NCI-H187 treated with DMSO at 0.1 percent for 48 hours (cell line): ENCODE measurements at places on chromosomes 1 and 21.

DNA sequence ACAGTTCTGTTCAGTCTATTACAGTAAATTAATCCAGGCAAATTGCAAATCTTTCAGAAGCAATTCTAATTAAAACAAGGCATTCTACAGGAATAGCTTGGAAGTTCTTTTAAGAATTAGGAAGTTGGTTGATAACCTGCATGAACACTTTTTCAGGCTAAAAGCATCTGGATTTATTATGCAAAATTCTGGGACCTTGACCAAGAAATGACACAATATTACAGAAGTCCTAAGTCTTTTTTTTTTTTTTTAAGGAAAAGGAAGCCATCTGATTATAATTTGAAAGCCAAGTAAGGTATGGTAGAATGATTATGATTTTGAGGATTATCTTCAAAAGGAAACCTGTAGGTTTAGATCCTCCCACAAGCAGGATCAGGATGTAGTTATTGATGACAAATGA lies 74.7 kb upstream of the KCNK2 start:
- DNase-seq, result no peak

DNA sequence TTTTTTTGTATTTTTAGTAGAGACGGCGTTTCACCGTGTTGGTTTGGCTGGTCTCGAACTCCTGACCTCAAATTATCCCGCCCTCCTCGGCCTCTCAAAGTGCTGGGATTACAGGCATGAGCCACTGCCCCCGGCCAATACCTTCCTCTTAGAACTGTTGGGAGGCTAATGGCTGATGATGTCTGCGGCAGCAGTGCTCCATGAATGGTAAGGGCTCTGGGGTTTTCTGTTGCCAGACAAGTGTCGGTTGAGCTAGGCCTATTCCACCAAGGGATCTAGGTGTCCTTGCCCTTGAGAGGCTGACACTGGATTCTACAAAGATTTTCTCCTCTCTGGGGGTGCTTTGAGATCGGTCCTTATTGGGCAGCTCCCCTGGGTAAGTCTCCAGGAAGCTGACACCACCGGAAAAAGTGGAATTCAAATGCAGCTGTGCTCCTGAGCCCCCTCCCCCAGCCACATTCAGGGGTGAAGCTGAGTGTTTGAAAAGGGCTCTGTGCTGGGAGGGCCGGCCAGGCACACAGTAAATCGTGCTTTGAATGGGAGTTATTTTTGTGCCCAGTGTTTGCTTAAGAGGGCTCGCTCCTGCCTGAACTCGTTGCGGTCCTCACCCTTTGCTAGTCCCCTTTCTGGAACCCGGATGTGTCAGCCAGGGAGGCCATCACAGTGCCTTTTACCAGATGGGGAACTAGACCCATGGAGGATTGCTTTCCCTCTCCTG lies 5.2 kb downstream of the SOX13 start:
- DNase-seq, result peak; percentile 99

- no peak for DNase-seq
These were observed 31.6 kb upstream of the ETS2 start for GRCh38 chr21:38774152-38774551.

DNA sequence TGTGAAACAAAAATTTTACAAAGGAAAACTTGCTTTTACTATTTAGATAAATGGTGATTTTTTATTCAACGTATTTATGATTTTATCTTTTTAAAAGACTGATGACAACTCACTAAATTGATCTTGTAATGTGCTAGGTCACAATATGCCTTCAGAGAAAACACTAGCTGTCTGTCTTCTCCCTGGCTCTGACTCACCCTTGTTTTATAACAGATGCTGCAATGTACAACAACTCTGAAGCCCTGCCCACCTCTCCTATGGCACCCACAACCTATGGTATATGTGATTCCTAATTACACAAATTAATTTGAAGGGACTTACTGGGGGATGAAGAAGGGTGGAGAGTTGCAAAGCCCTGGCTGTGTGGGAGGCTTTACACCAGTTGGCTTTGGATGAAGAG lies 24.7 kb upstream of the HSD17B7 start:
- no peak for DNase-seq

GRCh38 chr21:36847189-36847588 lies 119.3 kb downstream of the HLCS start:
- no peak for DNase-seq

DNA sequence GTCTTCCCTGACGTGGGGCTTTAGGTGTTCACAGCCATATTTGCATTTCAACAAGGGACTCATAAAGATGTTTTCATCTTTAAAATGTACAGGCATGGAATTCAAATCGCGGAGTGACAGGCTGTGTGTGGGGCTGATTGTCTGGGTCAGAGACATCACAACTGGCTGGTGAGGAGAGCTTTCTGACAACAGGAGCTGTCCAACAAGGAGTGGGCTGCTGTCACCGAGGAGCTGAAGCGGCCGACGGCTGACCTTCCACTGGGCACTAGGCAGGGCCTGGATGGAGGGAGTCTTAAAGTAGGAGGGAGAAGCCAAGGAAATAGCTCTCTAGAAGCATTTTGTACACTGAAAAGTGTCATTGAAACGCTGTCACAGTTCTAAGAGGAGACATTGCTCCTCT lies 30.5 kb upstream of the SCMH1 start:
- DNase-seq, result no peak

GRCh38 chr21:32190493-32191144 lies 88.2 kb downstream of the MIS18A start:
- no peak for DNase-seq

DNA sequence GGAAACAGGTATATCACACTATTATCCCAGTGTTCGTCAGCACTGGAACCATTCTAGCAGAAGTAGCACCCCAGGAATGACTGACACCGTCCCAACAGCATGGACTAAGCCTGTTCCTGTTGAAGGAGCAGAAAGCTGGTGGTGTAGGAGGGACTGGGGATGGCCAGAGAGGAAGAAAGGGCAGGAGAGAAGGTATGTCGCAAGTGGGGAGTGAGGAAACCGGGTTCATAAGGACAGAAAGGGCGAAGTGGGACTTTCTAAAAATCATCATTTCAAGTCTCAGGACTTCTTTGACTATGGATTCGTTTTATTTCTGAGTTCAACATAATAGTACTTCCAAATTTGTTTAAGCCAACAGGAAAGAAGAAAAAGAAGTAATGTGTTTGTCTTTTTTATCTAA lies 19.7 kb upstream of the MX1 start:
- DNase-seq, result no peak

- DNase-seq, result no peak
These were observed at the start of gene PTPN14 for GRCh38 chr1:214551436-214552173. Gene PTPN14 (minus strand): TSS chr1:214551602. CDS start chr1:214464803, 86,799 bp downstream.

DNA sequence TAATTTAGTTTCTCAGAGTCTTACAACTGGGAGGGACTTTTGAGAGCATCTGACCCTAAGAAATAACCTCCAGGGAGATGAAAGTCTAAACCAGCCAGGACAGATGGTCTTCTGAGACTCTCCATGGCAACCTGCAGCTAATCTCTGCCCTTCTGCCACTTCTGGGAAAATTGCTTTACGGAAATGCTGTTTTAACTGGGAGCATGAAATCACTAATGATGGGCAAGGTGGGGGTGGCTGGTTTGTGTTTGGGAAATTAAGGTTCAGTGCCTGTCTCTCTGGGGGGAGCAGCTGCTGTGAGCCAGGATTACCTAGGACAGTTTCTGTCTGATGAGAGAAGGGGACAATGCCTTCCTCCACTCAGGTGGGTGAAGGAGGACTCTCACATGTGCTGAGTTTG lies 33.2 kb downstream of the ROR1 start:
- DNase-seq, result no peak

DNA sequence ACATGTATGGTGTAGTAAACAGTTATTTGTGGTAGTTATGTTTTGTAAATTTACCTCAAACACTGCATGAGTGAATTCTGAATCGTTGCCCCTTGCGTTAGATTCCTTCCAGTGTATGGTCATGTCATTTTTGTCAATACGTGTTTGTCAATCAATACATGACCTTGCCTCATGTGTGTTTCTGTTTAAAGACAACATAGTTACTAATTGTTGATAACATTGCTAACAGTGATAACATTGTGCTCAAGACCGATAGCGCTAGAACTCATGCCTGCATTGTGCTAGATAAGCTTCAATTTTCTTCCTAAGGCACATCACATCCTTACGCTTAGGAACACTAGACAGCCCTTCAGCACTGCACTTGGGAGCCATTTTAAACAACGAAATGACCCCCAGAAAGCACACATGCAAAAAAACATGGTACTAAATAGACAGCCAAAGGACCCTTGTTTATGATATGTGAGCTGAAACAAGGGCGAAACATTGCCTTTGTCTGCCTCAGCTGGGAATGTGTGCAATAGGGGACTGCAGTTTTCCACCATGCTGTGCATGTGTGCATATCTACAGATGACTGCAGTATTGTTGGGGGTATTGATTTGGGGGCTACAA lies 37.3 kb downstream of the MRPS6 start:
- DNase-seq, result no peak

GRCh38 chr21:29671728-29672127 lies 268.1 kb downstream of the GRIK1 start:
- no peak for DNase-seq

GRCh38 chr1:245205864-245206263 lies 51.1 kb downstream of the KIF26B start:
- no peak for DNase-seq

GRCh38 chr1:169059421-169059820 lies 47.1 kb upstream of the ATP1B1 start:
- DNase-seq, result no peak

DNA sequence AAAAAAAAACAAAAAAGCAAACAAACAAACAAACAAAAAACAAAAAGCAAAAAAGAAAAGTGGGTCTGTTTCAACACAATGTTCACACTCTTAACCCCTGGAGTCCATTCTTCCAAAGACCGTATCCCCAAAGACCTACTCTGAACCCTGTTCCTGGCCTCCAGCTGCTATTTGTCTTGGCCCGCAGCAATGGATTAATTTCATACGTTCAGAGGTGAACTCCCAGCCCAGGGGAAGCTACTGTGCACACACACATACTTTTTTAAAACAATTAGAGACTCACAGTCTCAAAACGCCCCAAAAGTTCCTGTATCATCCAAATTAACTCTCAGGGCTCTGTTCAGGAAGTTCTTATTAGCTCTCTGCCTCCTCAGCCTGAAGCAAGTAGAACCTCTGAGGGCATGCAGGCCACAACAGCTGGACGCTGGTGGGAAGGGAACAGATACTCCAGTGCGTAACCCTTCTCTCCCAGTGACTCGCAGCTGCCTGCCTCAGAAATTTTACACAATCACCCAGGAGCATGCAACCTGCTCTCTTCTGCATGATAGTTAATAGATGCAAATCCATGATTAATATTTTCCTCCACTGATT lies 395.4 kb downstream of the RRAGC start:
- DNase-seq, result no peak

GRCh38 chr1:68112835-68113243 lies 62.4 kb upstream of the DIRAS3 start:
- DNase-seq, result no peak

DNA sequence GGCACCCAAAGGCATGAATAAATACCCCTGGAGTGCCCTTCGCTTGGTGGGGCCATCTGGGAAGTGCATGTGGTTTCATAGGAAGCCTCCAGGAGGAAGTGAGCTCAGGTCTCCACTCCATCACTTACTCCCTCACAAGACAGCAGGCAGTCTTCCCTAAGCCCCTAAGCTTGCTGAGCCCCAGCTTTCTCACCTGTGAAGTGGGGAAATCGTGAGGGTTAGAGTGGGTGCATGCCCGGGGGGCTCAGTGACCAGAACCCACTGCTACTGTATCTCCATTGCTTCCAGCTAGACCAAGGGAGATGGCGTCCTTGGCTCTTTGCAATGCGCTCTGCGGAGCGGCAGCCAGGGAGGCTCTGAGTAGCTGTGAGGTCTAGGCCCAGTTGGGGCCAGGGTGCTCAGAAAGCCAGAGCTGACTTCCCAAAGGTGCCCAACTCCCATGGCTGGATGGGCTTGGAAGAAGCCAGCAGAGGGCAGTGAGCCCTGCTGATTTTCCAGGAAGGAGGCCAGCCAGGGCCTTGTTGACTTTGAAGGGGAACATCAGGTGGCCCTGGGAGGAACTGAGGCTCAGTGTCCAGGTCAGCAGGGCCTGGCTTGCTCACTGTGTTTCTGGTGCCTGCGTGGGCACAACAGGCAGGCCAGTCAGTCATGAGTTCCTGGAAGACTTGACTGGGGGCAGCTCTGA lies 27.3 kb downstream of the CDCP2 start:
- DNase-seq, result no peak

DNA sequence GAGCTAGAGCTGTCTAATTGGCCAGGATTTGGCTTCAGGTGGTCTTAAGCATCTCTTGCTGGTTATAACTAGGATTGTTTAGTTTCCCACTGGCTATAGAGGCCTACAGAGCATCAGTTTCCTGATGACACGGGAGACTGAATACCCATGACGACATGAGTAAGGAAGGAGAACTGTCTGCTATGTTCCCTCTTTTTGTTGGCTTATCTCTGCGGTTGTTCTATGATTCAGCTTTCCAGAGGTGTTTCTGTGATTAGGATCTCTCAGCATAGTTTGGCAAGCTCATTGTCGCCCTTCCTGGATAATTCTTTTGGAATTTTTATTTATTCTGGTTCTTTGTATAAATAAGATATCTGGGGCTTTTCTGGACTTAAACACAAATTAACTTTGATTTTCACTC lies 163.4 kb downstream of the OLFM3 start:
- no peak for DNase-seq

- no peak for DNase-seq
These were observed 50.5 kb upstream of the SLFNL1 start for GRCh38 chr1:41072051-41072450.

- no peak for DNase-seq
These were observed 123.2 kb downstream of the SMYD2 start for GRCh38 chr1:214404154-214404553.

GRCh38 chr1:87735750-87736149 lies 407.1 kb downstream of the LMO4 start:
- no peak for DNase-seq

- DNase-seq, result no peak
These were observed 83.6 kb upstream of the SLC25A33 start for GRCh38 chr1:9455487-9456234.

- DNase-seq, result no peak
These were observed at the start of gene PTGER3 for GRCh38 chr1:71047635-71048607. Gene PTGER3 (minus strand): TSS chr1:71047816. CDS start chr1:71047577, 239 bp downstream.

GRCh38 chr1:239392271-239392670 lies 5.9 kb downstream of the CHRM3 start:
- no peak for DNase-seq

- no peak for DNase-seq
These were observed 6.4 kb upstream of the LRRC8B start for GRCh38 chr1:89518221-89518631.
